ENCODE measurements at places on chromosomes 6 and 20.

GRCh38 chr6:34319471-34319885 is 70.7 kb upstream of the SMIM29 start:
- H3K36me3 ChIP-seq, result no peaks in the 10 kb centered on the region
- no peak overlapping the region for H3K27ac ChIP-seq
- H3K27me3 ChIP-seq, result no peaks in the 10 kb centered on the region
- no peak overlapping the region for H3K4me3 ChIP-seq

GRCh38 chr6:126380072-126380583 is 40.2 kb downstream of the CENPW start:
- no peak overlapping the region for H3K27ac ChIP-seq
- H3K27me3 ChIP-seq, result no peaks in the 10 kb centered on the region
- no peaks in the 10 kb centered on the region for H3K4me1 ChIP-seq
- no peak for ATAC-seq
- no peak overlapping the region for H3K4me3 ChIP-seq

DNA sequence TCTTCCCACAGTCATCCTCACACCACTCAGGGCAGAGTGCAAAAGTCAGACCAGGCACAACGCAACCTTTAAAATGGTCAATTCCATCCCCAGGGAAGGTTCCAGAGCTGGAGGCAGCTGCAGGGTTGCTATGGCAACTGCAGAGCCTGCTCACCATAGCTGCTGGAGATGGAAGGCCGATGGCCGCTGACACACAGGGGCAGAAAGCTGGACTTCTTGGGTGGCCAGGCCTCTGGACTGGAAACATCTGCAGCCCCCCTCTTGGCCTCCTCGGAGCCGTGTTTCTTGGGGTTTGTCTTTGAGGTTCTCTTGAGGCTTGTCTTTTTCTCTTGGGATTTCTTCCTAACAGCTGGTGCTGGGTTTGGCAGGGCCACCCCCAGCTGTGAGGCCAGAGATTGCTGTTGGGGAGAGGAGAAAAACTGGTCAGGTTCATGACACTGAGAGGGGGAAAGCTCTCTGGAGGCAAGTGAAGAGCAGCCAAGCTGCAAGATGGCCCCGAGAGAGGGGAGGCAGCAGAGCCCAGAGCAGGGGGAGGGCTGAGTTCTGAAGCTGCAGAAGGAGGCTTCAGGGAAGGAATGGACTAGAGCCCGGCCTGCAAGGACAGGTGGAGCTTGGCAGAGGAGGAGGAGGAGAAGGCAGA is 10.2 kb downstream of the BNIP5 start:
- H3K4me3 ChIP-seq, result no peak overlapping the region
- no peaks in the 10 kb centered on the region for H3K4me1 ChIP-seq
- no peak for ATAC-seq
- H3K36me3 ChIP-seq, result no peaks in the 10 kb centered on the region

- H3K4me3 ChIP-seq, result no peak overlapping the region
- no peaks in the 10 kb centered on the region for H3K36me3 ChIP-seq
- H3K4me1 ChIP-seq, result no peaks in the 10 kb centered on the region
- no peaks in the 10 kb centered on the region for H3K27me3 ChIP-seq
- no peak for ATAC-seq
Observed at GRCh38 chr6:119962505-119962904, 612.9 kb upstream of the MAN1A1 start.

DNA sequence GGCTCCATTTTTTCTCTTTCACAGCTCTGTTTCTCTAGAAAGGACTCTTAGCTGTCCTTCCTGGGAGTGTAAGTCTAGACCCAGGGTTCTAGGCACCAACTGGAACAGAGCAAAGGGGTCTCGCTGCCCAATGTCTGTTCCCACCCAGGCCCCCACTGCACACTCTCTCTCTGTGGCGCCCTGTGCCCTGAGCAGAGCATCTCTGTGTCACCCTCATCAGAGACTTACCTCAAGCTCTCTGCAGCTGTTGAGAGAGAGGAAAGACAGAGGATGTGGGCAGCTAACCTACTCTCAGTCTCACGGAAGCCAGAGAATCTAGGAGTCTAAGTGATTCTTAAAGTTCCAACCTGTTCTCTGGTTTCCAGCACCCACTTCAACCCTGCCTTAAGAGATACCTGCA is 9.5 kb downstream of the NCR2 start:
- H3K4me1 ChIP-seq, result no peaks in the 10 kb centered on the region
- H3K4me3 ChIP-seq, result no peak overlapping the region
- H3K36me3 ChIP-seq, result no peaks in the 10 kb centered on the region
- H3K27ac ChIP-seq, result no peak overlapping the region

DNA sequence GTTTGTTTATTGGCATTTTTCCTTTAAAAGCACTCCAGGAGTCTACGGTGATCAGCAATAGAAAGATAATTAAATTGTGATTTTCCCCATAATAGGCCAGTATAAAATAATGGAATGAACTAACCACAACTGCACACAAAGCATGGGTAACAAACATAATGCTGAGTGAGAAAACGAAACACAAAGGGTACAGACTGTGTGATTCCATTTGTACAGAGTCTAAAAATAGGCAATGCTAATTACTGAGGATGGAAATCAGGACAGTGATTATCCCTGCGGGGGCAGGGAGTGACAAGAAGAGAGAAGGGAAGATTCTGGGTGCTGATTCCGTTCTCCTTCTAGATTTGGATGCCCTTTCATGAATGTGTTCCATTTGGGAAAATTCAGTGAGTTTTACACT is 478.1 kb downstream of the PREX1 start:
- no peaks in the 10 kb centered on the region for H3K27me3 ChIP-seq
- H3K4me3 ChIP-seq, result no peak overlapping the region
- no peaks in the 10 kb centered on the region for H3K4me1 ChIP-seq
- no peaks in the 10 kb centered on the region for H3K36me3 ChIP-seq
- ATAC-seq, result no peak

GRCh38 chr6:31081872-31082271 is 30.5 kb downstream of the C6orf15 start:
- no peak overlapping the region for H3K27ac ChIP-seq
- H3K36me3 ChIP-seq, result no peaks in the 10 kb centered on the region
- peaks cover 8% of the 10 kb centered on the region for H3K27me3 ChIP-seq

DNA sequence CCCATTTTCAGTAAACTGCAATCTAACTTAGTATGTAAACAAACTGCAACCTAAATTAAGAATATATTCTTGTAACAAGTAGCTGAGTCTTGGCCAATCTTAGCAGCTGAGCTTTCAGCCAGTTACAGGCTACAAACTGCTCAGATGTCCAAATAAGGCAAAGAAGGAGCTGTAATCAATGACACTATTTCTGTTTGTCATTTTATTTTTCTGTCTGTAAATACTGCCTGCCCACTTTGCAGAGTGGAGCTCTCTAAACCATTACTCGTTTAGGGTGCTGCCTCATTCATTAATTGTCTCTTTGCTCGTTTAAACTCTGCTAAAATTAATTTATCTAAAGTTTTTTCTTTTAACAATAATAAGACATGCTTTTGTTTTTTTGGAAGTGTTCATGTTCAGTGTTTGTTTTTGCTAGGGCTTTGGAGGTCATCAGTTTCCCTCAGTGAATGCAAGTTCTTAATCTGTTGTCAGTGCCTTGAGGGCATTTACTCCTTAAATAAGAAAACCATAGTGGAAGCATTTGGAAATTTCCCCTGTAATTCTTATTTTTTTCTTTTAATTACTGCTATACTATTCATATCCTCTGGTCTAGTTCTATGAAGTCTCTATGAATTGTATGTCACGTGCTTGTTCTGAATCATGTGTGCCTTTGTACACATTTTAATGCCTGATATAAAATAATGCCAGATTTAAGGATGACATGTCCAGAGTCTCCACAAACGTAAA is 3.6 kb upstream of the PRL start:
- no peaks in the 10 kb centered on the region for H3K4me1 ChIP-seq
- no peaks in the 10 kb centered on the region for H3K36me3 ChIP-seq
- ATAC-seq, result no peak
- H3K27ac ChIP-seq, result no peak overlapping the region
- H3K27me3 ChIP-seq, result no peaks in the 10 kb centered on the region

DNA sequence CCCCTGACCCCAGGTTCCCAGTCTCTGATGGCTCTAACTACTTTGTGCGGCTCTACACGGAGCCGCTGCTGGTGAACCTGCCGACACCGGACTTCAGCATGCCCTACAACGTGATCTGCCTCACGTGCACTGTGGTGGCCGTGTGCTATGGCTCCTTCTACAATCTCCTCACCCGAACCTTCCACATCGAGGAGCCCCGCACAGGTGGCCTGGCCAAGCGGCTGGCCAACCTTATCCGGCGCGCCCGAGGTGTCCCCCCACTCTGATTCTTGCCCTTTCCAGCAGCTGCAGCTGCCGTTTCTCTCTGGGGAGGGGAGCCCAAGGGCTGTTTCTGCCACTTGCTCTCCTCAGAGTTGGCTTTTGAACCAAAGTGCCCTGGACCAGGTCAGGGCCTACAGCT is 9.6 kb downstream of the PIGT start:
- H3K27me3 ChIP-seq, result no peaks in the 10 kb centered on the region
- H3K36me3 ChIP-seq, result peaks cover 69% of the 10 kb centered on the region
- no peak overlapping the region for H3K4me3 ChIP-seq
- no peaks in the 10 kb centered on the region for H3K4me1 ChIP-seq

DNA sequence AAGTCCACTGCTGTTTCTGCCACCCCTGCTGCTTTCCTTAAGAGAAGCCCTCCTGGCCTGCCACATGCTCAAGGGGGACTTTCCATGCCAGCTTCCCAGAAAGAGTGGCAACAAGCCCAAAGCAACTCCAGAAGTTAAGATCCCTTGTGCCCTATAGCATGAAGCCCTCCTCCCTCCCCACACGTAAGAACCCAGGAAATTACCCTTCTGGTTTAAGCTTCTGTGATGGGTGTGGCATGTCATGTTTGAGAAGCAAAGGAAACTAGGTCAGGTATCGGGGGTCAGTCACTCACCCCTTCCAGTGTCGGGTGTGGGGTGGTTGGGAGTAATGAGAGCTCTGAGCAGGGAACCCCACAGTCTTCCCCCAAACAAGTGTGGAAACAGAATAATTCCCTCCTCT is 196.1 kb downstream of the LRFN2 start:
- no peaks in the 10 kb centered on the region for H3K4me1 ChIP-seq
- H3K4me3 ChIP-seq, result no peak overlapping the region
- peaks cover 29% of the 10 kb centered on the region for H3K27me3 ChIP-seq
- H3K27ac ChIP-seq, result no peak overlapping the region
- no peaks in the 10 kb centered on the region for H3K36me3 ChIP-seq

- H3K36me3 ChIP-seq, result no peaks in the 10 kb centered on the region
- no peaks in the 10 kb centered on the region for H3K4me1 ChIP-seq
- no peak overlapping the region for H3K27ac ChIP-seq
- H3K27me3 ChIP-seq, result peaks cover 9% of the 10 kb centered on the region
- ATAC-seq, result no peak
- H3K4me3 ChIP-seq, result no peak overlapping the region
Observed at GRCh38 chr6:150391890-150392289, 23.1 kb downstream of the IYD start.

GRCh38 chr6:38175786-38176185 is 356.3 kb downstream of the ZFAND3 start:
- no peaks in the 10 kb centered on the region for H3K36me3 ChIP-seq
- no peaks in the 10 kb centered on the region for H3K27me3 ChIP-seq
- H3K4me1 ChIP-seq, result no peaks in the 10 kb centered on the region
- no peak overlapping the region for H3K4me3 ChIP-seq
- no peak for ATAC-seq

- no peak overlapping the region for H3K27ac ChIP-seq
- no peaks in the 10 kb centered on the region for H3K36me3 ChIP-seq
- H3K4me3 ChIP-seq, result no peak overlapping the region
Observed at GRCh38 chr20:22745194-22745500, 160.8 kb upstream of the FOXA2 start.

- no peak overlapping the region for H3K27ac ChIP-seq
- H3K4me3 ChIP-seq, result no peak overlapping the region
- H3K36me3 ChIP-seq, result no peaks in the 10 kb centered on the region
- H3K27me3 ChIP-seq, result no peaks in the 10 kb centered on the region
- no peak for ATAC-seq
Observed at GRCh38 chr6:148839044-148839443, 92.2 kb downstream of the UST start.

DNA sequence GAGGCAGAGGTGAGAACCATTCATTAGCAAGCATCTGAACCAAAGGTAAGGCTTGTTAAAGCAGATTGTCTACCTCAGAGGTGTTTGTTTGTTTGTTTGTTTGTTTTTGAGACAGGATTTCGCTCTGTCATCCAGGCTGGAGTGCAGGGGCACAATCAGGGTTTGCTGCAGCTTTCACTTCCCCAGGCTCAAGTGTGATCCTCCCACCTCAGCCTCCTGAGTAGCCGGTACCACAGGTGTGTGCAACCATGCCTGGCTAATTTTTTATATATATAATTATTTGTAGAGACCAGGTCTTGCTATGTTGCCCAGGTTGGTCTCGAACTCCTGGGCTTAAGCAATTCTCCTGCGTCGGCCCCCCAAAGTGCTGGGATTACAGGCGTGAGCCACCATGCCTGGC is 17.2 kb downstream of the CYP39A1 start:
- H3K4me1 ChIP-seq, result peaks cover 4% of the 10 kb centered on the region
- H3K4me3 ChIP-seq, result no peak overlapping the region

GRCh38 chr20:34624629-34625028 is 52.3 kb downstream of the PIGU start:
- no peaks in the 10 kb centered on the region for H3K4me1 ChIP-seq
- H3K27me3 ChIP-seq, result no peaks in the 10 kb centered on the region
- no peak overlapping the region for H3K4me3 ChIP-seq

DNA sequence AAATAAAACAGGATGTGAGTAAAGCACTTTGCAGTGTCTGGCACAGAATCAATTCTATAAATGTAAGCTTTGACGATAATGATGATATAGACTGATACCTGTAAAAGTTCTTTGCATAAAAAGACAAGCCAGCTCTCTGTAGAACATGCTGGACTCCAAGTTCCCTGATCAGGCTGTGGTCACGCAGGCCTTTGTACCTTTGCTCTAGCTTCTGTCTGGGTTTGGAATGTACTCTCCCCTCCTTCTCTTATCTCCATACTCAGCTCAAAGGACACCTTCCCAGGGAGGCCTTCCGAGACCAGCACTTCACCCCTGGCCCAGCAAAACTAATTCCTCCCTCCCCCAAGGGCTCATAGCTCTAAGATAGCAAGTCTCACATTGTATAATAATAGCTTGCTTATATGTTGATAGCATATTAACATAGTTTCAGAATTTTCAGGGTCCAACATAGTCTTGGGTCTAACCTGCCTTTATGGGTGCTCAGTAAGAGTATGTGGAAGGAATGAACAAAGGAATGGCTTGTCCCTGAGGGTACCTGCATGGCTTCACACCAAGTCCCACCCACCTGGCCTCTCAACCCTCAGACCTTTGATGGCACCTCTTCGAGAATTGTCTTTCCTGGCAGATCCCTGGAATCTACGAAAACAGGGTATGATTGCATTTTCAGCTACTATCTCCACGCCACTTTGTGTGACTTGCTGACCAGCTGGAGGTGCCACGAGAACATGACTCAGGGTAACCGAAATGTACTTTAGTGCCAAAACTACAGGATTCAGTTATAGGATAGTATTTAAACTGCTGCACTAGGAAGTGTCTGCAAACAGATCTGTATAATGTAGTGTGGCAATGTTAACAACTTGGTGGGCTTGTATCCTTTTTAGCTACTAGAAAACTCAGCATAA is 41.7 kb upstream of the PIM1 start:
- no peaks in the 10 kb centered on the region for H3K36me3 ChIP-seq
- H3K4me1 ChIP-seq, result peaks cover 4% of the 10 kb centered on the region
- no peak overlapping the region for H3K4me3 ChIP-seq

DNA sequence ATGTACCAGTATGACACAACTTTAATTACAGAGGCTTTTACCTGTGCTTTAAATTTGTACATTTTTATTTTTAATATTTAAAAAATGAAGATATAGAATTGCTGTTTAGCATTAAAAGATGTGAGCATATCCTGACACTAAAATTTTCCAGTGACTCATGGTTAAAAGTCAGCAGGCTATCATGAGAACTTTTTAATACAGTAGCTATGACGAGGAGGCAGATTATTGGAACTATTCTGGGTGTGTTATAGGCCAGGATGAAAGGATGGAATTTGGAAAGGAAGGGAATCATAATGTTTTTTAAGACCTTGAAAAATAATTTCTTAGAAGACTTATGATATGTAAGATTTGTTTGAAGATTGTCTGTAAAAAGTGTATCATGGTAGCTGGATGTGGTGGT is 91.0 kb downstream of the GFRA4 start:
- H3K27me3 ChIP-seq, result no peaks in the 10 kb centered on the region
- peaks cover 53% of the 10 kb centered on the region for H3K36me3 ChIP-seq
- H3K4me1 ChIP-seq, result no peaks in the 10 kb centered on the region
- H3K4me3 ChIP-seq, result no peak overlapping the region
- no peak overlapping the region for H3K27ac ChIP-seq
